CD4-positive, alpha-beta memory T cell (primary cell): ENCODE measurements at places on chromosomes 12 and 14. TPM values are rescaled to one million over a fixed set of nuclear protein-coding genes. Genes with fewer than 3 reads are reported as not detected.

- no peaks in the 10 kb centered on the region for H3K27me3 ChIP-seq
- H3K4me3 ChIP-seq, result no peak overlapping the region
- no peak for DNase-seq
- H3K4me1 ChIP-seq, result peaks cover 8% of the 10 kb centered on the region
- no peaks in the 10 kb centered on the region for H3K36me3 ChIP-seq
Measured at GRCh38 chr12:45189766-45190403, 26.0 kb upstream of the ANO6 start.

Gene RECQL
- 64.0 TPM for total RNA-seq

DNA sequence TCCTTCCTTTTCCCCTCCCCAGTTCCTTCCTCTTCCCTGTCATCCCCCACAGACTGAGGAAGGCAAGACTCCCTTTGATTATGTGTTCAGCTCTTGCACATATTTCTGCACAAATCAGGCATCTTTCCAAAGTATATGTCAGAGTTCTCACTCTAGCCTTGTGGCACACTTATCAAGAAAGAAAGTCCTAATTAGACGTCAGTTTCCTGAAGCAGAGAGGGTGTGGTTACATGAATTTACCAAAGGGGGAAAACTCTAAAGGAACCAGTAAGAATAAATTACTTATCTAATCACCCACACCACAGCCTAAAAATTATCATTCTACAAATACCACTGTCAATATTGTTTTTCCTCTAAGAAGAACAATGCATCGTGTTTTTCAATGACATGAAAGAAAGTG lies 120.7 kb upstream of the GRIP1 start:
- no peak overlapping the region for H3K4me3 ChIP-seq
- no peak for DNase-seq
- H3K27ac ChIP-seq, result no peak overlapping the region

DNA sequence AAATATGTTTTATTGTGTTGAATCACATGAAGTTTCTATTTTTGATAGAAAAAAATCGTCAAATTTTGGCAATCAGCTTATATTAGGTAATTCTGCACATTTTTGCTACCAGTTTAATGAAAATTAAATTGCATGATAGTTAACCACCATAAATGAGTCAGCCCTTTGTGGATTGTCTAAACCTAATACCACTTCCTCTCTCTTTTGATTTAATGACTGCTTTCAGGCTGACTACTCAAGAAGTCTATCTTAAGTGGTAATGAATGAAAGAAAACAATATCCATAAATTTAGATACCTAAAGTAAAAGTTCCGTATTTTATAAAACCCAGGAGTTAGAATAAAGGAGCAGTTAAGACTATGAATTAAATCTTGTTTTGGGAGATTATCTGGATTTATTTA lies 450.5 kb downstream of the TMEM117 start:
- peaks cover 5% of the 10 kb centered on the region for H3K4me1 ChIP-seq
- no peak overlapping the region for H3K27ac ChIP-seq
- no peaks in the 10 kb centered on the region for H3K27me3 ChIP-seq
- DNase-seq, result no peak
- H3K4me3 ChIP-seq, result no peak overlapping the region

Gene MANSC4
- not detected for total RNA-seq

Gene CLEC4C
- total RNA-seq, result not detected

GRCh38 chr12:19916196-19916753 lies 452.1 kb upstream of the PDE3A start:
- H3K4me3 ChIP-seq, result no peak overlapping the region
- H3K27ac ChIP-seq, result no peak overlapping the region
- H3K4me1 ChIP-seq, result no peaks in the 10 kb centered on the region
- DNase-seq, result no peak

- no peak overlapping the region for H3K4me3 ChIP-seq
- H3K27me3 ChIP-seq, result no peaks in the 10 kb centered on the region
- no peak for DNase-seq
- H3K36me3 ChIP-seq, result peaks cover 36% of the 10 kb centered on the region
Measured at GRCh38 chr14:50107850-50108249, 8.5 kb downstream of the VCPKMT start.
